ENCODE measurements at places on chromosomes 5 and 9.

DNA sequence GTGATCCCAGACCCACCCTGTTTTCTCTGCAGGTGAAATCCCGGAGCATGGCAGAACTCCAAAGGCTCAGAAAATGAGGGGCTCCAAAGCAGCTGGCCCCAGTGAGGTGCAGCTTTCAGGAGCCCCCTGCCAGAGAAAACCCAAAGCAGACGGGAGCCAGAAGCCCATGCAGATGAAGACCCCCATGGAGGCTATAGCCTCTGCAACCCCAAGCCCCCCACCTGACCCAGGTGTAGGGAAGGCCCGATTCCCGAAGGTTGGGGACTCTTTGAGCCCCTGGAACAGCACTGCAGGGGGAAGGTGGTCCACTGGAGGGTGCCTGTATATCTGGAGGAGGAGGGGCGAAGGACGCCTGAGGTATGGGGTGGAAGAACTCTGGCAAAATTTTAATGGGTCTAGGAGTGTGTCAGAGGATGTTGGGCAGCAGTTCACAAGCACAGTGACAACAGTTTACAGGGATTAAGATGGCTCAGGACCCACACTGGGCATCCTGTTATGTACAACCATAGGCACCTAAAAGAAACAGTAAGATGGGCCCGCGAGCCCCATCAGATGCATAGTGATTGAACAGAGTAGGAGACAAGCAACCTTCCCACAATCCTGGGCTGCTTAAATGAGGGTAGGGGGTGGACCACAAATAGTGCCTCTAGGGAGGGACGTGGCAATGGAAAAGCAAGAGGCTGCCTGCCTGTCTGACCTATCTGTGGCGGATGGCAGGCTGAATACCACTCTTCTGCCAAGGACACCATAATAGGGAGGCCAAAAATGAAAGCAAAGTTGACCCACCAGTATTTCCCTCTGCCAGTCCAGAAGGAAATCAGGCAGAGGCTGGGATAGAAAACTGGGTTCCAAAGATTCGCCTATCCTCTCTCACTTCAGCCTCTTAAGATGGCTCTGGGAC, 16.4 kb upstream of the ANXA6 start:
- no peak for DNase-seq

- DNase-seq = no peak
Observed at GRCh38 chr5:97355775-97356174, 172.7 kb upstream of the RIOK2 start.

GRCh38 chr5:87195616-87196015, 72.1 kb upstream of the RASA1 start:
- DNase-seq = no peak

DNA sequence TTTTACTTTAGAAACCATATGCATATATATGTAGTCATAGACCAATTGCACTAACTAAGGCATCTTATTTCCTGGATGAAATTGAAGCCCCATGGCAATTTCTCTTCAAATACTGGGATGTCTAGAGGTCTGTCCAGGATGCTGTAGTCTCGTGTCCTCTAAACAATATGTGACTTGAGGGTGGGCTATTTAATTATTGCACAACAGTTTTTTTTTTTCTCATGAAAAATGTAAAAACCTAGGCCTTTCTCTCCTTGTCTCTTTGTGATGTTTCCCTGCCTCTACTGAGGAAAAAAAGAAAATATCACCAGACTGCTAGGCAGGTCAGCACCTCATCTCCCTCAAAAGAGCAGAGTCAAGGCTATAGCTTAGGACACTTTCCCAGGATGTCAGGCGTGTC, 34.6 kb downstream of the ZCCHC9 start:
- DNase-seq = no peak

DNA sequence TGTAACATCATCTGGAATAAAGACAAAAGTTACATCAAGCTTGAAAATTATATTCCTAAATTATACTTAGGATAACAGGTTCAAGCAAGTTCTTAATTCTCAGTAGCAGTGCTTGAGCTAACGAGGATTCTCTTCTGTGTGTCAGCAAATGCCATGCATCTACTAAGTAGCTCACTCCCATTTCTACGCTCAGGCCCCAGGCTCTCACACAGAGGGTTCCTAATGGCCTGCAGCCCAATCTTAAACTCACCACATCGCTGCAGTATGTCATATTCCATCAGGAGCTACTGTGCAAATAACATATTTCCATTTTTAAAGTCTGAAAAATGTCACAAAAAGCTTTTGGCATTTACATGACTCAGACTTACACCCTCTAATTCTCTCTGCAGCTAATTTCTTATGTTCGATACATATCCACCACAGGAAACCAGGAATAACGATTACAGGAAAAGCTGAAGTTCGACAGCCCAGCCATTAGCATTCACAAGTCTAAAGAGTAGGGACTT, 474.8 kb downstream of the EFNA5 start:
- no peak for DNase-seq

Measured in central memory CD8-positive, alpha-beta T cell (primary cell).